Thymus (tissue), 14 donors: ENCODE measurements at places on chromosomes 2 and 18. TPM values are rescaled to one million over a fixed set of nuclear protein-coding genes. Genes with fewer than 3 reads are reported as not detected.

GRCh38 chr18:55076643-55077218, 117.5 kb upstream of the CCDC68 start:
- DNase-seq = no peak

GRCh38 chr18:42931491-42931890, 184.0 kb downstream of the RIT2 start:
- DNase-seq = no peak

DNA sequence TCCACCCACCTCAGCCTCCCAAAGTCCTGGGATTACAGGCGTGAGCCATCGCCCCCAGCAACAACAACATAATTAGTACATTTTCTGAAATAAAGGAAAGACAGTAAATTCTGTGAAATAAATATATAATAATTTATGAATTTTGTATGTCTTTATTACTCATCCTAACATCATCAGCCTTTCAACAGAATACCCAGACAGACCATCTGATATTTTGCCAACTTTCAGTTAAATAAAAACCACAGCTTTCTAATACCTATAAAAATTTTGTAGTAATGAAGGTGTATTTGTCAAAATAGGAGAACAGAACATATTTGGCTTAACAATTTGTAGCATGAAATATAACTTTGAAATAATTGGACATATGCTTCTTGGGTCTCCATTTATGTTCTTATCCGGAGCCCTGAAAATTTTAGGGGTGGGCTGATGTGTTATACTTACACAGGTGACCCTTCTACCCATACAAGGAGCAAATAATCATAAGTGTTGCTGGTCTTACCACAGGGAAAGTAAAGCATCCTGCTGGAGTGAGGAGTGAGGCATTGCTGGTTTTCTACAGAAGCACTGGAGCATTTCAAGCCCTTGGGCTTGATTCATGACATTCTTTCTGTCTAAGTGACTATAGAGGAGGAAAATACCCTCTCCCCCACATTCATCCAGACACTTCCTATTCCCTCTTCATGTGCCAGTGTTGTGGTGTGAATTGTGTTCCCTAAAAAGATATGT, 99.3 kb downstream of the SPOPL start:
- no peak for DNase-seq

TMEM150A gene
- 15.9 TPM for polyA plus RNA-seq

- DNase-seq = no peak
These were observed 316.2 kb downstream of the CDH2 start for GRCh38 chr18:27860701-27861107.

DNA sequence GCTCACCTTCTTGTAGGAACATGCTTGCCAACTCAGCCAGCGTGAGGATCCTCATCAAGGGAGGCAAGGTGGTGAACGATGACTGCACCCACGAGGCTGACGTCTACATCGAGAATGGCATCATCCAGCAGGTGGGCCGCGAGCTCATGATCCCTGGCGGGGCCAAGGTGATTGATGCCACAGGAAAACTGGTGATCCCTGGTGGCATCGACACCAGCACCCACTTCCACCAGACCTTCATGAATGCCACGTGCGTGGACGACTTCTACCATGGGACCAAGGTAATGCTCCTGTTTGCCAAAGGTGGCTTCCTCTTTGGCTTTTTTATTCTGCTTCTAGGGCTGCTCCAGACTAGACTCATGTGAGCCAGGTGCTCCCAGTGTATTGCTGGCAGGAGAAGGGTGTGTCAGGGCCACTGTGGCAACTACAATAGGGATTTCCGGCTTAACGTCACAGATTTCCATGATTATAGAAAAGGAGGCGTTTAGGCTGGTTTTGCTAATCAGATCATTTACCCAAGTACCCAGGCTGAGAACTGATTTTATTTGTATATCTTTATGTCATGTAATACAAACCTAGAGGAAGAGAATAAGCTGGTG, 50.6 kb downstream of the DPYSL5 start:
- no peak for DNase-seq

MERTK gene
- polyA plus RNA-seq = 16.5 TPM

DNA sequence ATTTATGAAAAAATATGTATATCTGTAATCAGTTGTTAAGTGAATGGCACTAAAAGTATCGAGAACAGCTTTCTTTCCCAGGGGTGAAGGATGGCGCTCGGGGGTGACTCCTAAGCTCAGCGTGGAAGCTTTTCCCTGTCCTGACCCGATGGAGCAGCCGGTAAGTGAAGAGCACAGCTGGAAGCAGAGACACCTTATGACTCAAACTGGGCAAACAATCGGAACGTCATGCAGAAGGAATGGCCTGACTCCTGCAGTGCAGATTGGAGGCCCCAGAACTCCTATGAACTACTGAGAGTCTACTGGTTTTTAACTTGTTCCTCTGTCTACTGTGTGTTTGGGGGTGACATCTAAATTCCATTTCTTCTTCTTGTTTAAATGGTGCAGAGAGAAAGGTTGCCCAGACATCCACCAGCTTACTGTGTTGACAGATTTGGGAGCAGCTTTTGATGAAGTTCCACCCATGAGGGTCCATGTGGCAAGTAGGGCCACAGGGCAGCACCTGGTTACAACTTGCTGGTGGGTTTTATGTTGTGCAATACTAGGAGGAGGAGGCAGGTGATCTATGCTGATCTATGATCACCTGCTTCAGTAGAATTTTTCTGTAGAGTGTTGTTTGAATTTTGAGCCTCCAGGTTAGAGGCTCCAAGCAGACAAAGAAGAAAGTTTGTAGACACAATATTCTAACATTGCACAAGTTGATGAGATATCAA, 52.8 kb upstream of the TMEM182 start:
- no peak for DNase-seq

DNA sequence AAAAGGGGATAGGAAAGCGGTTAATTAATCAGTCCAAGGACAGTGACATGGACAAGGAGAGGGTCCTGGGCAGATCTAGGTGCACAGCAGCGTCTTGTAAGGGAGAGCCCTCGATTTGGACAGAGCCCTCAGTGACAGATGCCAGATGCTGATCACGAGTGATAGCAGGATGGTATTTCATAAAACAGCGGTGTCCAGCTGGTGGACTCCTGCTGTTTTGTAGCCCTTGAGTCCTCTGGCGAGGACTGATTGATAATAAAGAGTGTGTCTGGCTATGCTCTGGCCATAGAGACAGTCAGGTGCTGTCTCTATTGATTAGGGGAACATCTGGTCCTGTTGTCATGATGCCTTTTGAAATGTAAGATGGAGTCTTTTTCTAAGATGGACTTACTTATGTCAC, 180.7 kb downstream of the NCK2 start:
- no peak for DNase-seq

DNA sequence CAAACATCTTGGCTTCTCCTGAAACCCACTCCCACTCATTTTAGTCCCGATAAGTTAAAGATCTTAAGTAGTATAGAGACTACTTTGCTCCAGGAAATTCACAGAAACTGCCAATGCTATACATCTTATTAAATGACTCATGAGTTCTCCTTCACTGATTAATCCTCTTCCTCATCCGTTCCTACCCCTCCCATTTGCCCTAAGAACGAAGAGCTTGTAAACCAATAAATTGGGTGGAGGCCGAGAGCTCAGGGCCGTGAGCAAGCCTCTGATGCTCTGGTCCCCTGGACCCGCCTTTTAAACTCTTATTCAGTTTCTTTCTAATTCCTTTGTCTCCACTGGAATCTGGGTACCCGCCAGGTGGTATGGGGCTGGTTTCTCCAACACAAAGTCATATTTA, 68.6 kb downstream of the METTL8 start:
- DNase-seq = no peak

DNA sequence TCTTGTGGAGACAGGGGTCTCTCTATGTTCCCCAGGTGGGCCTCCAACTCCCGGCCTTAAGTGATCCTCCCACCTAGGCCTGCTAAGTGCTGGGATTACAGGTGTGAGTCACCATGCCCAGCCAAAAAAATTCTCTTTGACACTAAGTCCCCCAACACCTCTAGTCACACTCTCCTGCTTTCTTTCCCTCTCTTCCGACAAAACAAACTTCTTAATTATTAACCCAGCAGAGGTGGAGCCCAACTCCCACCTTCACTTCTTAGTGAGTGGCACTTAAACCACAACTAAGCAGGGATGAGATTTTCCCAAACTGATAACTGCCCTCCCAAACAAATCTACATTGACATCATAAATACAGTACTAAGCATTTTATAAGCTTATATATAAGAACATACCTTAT, 60.5 kb upstream of the PMAIP1 start:
- DNase-seq = no peak

DNA sequence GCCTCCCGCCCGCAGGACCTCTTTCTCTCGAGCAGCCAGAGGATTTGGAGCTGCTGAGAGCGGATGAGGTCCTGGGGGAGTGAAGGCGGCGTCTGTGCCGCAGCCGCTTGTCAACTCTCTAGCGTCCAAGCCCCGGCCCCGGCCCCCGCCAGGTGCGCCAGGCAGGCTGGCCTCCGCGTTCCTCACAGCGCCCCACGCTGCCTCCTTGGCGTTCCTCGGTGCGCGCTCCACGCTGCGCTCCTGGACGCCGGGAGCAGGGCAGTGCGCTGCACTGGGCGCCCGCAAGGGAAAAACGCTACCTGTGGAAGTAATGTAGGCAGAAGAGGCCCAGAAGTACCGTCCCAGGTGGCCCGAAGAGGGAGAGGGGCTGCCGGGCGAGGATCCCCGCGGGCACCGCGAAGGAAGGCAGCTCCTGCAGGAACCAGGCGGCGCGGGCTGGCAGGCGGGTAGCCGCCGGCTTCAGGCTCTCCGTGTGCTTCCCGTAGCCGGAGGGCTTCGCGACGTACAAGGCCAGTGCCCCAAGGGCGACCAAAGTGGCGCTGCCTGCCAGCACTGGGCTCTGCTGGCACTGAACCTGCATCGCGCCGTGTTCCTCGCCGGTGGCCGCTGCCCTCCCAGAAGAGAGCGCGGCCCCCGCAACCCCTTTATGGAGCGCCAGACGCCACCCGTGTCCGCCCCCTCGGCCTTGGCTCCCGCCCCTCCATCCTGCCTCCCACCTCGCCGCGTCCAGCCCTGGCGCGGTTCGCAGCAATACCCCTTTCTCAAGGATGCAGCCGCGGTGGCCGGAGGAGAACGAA, at the start of gene SRD5A2:
Gene SRD5A2 (minus strand): TSS at position 618 of the 797 bp plus-strand sequence. CDS start 38 bp downstream, at position 580.
- DNase-seq = no peak

DNA sequence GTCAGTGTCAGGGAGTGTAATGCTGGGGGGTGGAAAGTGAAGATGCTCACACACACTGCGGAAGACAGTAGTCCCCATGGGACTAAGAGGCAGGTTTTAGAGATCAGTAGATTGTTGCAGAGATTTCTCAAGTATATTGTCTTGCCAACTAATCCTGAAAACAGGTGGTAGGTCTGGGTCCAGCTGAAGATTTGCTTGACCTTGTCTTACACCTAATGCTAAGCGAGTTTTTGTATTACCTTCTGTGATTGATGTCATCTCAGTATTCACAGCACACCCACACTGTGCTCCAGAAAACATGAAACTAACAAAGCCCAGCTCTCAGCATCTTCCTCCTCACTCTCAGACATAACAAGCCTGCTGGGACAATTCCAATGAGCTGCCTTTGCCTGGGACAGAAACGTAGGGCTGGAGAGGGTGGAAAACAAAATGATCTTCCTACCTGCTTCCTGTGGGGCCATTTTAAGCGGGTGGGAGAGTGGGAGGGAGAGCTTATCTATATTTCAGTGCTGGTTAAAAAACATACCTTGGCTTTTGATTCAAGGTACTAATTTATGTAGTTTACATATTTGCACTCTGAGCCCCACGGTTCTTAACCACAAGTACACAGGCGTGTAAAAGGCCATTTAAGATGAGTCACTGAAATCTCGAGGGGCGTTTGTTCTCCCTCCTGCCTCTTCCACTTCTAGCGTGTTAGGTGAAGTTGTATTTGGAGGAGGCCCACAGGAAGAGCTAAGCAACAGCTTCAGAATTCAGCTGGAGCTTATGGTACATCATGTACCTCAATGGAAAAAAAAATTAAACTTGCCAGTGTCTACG, 23.1 kb upstream of the RBMS1 start:
- no peak for DNase-seq

GRCh38 chr2:126909366-126909765, 10.7 kb downstream of the TEX51 start:
- DNase-seq = no peak

- DNase-seq = no peak
These were observed 141.5 kb downstream of the SPHKAP start for GRCh38 chr2:228039752-228040534.

MCEE gene
- polyA plus RNA-seq = 28.9 TPM

- DNase-seq = no peak
These were observed 218.3 kb downstream of the HAUS1 start for GRCh38 chr18:46322411-46322891.

GRCh38 chr18:12836551-12836950, 47.5 kb downstream of the PTPN2 start:
- DNase-seq = no peak

GRCh38 chr2:219054956-219055903, 5.5 kb downstream of the IHH start:
- no peak for DNase-seq
